ENCODE measurements at places on chromosomes 3 and 15.
A peak's percentile ranks its signal among the peaks of the same experiment; 100 is the strongest.

DNA sequence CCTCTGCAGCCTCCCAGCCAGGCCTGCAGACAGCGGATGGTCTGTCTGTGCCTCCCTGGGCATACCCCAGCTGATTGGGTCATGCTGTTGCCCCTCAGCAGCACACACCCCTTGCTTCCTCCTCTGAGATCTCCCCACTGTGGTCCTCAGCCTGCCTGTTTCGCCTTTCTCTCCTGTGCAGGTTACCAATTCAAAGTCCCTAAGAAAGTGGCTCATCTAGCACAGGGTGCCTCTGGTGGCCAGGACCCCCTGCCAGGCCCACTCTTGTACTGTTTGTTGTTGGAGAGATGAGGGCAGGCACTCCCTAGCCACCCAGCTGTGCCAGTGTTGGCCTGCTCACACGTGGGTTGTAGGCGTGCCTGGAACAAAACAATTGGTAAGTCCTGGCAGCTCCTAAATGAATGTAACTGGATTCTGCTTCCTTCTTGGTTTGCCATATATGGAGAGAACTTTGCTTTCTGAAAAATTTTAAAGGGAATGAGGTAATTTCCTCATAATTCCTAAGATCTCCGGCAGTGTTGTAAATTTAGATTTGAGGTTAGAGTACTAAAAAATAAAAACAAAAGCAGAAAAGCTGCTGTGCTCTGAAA, 213.2 kb upstream of the IL12A start:
- peak; percentile 74 for DNase-seq

- DNase-seq = no peak
These were observed 267.7 kb downstream of the XXYLT1 start for GRCh38 chr3:195003006-195003892.

DNA sequence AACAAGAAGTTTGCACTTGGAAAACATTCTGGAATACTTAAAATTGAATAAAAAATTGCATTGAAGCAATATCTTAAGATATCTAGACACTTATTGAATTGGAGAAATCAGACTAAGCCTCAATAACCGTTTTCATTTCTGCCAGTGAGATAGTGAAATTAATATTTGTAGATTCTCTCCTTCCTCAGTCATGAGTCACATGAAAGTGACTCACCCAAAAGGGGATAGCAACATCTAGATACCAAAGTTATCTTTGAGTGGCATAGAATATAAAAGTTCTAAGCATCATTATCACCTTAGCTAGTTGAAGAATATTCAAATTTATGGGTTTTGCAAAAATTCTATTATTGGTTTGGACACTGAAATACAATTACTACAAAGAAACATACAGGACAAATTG, 614.8 kb upstream of the ZNF717 start:
- peak; percentile 35 for DNase-seq

DNA sequence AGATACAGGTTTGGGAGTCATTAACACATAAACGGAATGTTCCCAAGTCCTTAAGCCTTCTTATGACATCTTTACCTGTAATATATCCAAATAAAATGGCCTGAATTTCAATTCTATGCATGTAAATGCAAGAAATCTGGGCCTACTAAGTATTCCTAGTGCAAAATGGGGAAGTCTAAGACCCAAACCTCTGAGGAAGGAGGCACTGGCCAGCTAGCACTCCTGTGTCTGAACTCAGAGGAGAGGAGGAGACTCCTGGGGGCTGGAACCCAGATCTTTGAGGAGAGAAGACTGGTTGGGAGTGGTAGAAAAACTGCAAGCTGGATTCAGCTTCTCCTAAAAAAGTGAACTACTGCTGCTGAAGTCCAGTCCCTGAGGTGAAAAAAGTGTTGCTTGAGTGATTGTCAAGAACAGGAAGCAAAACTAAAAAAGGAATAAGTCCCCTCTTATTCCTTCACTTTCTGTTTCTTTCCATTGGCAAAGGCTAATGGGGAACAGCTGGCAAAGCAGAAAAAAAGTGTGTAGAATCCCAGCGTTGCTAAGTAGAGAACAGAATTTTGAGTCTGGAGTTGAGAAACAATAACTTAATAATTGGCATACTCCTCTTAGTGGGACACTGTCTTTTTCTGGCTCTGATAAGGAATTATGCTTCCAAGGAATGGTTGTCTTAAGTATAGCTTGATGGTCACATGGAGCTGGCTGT, 54.8 kb upstream of the ATP2C1 start:
- no peak for DNase-seq

DNA sequence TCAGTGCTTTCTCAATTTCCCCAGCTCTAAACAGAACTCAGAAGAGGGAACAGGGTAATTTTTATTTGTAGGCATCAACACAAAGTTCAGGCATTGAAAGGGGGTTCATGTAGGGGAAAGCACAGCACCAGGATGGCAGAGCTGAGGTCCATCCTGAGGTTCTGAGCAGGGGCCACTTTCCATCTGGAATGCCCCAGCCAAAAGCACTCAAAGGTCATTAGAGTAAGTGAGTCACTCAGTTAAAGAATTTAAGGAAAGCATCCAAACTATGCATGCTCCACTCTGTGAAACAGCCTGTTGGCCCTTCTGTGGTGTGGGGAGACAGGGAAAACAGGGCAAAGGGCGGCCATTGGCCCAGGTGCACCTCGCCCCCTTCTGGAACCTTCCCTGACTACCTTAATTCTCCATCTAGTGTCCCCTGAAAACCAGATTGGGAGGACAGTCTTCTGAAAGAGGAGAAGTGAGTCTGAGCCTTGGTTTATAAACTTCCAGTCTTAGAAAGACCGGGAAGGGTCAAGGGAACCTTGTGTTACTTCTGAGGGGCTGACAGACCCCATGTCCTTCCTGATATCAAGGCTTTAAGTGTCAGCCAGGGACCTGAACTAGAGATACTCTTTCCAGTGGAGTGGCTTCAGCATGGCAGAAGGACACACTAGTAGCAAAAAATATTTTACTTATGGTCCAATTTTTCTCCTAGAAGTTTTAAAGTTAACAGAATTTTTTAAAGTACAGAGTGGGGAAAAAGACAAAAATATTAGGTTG, 133.3 kb downstream of the MYLK start:
- DNase-seq = no peak

DNA sequence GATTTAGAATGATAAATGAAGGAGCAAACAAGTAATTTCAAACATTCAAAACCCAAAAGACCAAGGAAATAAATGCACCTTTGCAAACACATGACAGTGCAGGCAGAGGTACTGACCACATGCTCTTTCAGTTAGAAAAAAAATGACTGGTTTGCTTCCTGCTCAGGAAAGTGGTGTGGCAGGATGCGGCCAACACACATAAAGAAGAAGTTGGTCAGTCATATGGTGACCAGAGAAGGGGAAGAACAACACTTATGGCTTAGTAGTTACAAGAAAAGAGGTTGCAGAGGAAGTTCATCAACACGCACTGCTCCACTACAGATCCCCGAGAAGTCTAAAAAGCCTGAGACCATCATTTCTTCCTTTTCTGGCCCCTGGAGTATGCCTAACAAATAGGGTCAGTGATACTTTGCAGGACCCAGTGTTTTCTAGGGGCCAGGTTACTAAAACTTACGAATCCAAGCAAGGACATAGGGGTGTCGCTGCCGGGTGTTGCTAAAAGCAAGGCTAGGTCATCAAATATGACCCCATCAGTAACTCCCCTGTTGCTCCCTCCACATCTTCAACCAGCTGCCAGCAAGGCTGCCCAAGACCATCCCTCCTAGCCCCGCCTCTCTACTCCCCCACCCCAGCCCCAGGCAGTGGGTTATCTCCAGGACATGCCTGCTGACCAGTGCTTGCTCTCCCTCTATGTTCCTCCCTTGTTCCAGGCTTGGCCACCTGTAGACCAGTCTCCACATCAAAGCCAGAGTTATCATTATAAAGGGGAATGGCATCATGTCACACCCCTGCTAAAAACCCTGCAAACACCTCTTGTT, 11.2 kb downstream of the ATP8B4 start:
- DNase-seq = no peak
